ENCODE measurements at places on chromosomes 6 and 20. TPM values are rescaled to one million over a fixed set of nuclear protein-coding genes. Genes with fewer than 3 reads are reported as not detected.

Gene DUSP22
- total RNA-seq: 55.0 TPM

Gene AIF1
- 21.4 TPM for total RNA-seq

Gene CDSN
- total RNA-seq: not detected

GRCh38 chr6:53066077-53066417, 843 bp downstream of the FBXO9 start:
- no peaks in the 10 kb centered on the region for H3K36me3 ChIP-seq
- DNase-seq: peak; percentile 28
- peak overlapping the region; percentile 93 for H3K27ac ChIP-seq
- H3K4me1 ChIP-seq: peaks cover 34% of the 10 kb centered on the region
- no peaks in the 10 kb centered on the region for H3K27me3 ChIP-seq
- peak overlapping the region; percentile 81 for H3K4me3 ChIP-seq

GRCh38 chr6:31396422-31397152, 6.8 kb upstream of the MICA start:
- H3K4me3 ChIP-seq: no peak overlapping the region
- H3K27me3 ChIP-seq: no peaks in the 10 kb centered on the region
- no peak overlapping the region for H3K27ac ChIP-seq

DNA sequence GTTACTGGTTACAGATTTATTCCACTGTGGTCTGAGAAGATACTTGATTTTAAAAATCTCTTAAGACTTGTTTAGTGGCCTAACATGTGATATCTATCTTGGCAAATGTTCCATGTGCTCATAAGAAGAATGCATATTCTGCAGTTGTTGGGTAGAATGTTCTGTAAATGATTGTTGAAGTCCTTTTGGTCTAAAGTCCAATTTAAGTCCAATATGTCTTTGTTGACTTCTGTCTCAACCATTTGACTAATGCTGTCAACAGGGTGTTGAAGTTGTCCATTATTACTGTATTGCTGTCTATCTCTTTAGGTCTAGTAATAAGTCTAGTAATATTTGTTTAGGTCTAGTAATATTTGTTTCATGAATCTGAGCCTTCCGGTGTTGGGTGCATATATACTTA, 387.8 kb upstream of the RUNX2 start:
- no peak for DNase-seq
- H3K4me3 ChIP-seq: no peak overlapping the region
- no peaks in the 10 kb centered on the region for H3K4me1 ChIP-seq
- no peaks in the 10 kb centered on the region for H3K36me3 ChIP-seq

DNA sequence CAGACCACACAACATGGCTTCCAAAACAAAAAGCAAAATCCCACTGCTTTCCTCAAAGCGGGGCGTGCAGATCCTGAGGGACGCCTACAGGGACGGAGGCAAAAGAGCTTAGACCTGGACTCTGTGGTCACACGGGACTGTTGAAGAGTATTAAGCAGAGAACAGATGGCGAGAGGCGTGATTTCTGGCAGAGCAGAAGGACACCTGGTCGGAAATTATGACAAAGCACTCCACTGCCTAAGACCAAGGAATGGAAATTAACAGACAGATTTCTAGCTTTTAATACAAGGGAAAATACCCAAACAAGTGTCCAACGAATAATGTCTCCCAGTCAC, 15.4 kb downstream of the CST7 start:
- H3K27ac ChIP-seq: no peak overlapping the region
- H3K4me1 ChIP-seq: no peaks in the 10 kb centered on the region
- no peaks in the 10 kb centered on the region for H3K27me3 ChIP-seq
- no peak for DNase-seq
- peaks cover 6% of the 10 kb centered on the region for H3K36me3 ChIP-seq

- peaks cover 13% of the 10 kb centered on the region for H3K4me1 ChIP-seq
- H3K27ac ChIP-seq: no peak within 1 kb of the TSS
- H3K4me3 ChIP-seq: no peak within 1 kb of the TSS
- H3K36me3 ChIP-seq: no peaks in the 10 kb centered on the region
These were observed at the start of gene GABRR1 for GRCh38 chr6:89217299-89217910. Gene GABRR1 (minus strand): TSS chr6:89217358. CDS start chr6:89217322, 36 bp downstream.

Gene SLC17A3
- total RNA-seq: not detected

- H3K27ac ChIP-seq: no peak overlapping the region
- no peak overlapping the region for H3K4me3 ChIP-seq
- no peak for DNase-seq
- no peaks in the 10 kb centered on the region for H3K36me3 ChIP-seq
These were observed 151.2 kb upstream of the THBS2 start for GRCh38 chr6:169404828-169405227.

DNA sequence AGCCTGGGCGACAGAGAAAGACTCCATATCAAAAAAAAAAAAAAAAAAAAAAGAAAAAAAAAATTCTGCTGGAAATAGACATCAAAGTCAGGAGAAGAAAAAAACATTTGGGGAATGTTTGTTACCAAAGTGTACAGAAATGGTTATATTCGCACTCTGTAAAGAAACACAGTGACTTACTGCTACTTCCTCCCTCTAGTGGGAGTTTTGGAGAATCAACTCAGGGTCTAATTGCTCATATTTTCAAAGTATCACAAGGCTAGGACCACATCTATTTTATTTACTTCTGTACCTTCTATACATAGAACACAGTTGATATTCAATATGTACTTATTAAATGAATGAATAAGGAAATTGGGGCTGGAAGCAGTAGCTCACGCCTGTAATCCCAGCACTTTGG, 24.4 kb downstream of the ARG1 start:
- no peak overlapping the region for H3K4me3 ChIP-seq
- H3K4me1 ChIP-seq: no peaks in the 10 kb centered on the region
- H3K27ac ChIP-seq: no peak overlapping the region
- no peak for DNase-seq
- peaks cover 71% of the 10 kb centered on the region for H3K36me3 ChIP-seq

Gene GMNN
- 6.9 TPM for total RNA-seq

DNA sequence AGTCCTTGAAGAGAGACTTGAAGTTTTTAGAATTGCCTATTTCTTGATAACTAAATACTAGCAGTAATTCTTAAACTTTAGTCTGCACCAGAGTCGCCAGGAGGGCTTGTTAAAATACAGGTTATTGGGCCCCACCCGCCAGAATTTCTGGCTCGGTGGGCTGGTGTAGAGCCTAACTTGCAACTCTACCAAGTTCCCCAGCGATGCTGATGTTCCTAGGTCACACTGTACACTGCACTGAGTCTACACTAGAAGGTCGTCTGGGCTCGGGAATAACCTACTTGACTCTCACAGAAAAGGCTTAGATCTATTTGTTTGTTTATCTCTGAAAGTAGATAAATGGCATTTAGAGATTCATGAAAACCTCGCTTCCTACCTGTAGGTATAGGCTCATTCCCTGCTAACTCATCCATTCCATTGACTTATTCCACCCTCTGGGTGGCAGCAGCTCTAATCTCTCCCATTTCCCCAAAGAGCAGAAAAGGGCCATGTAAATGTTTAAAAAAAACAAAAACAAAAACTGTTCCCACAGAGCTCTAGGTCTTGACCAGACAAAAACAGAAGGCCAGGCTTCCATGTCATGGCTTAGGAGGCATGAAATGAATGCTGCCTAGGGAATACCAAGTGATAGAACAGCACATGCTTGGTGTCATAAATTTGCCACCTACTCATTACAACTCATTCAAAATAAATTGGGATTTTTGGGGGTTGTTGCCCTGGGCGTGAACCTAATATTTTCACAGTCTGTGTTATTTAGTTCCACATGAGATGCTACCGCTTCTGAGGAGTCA, 292.1 kb downstream of the ADGB start:
- H3K36me3 ChIP-seq: no peaks in the 10 kb centered on the region
- H3K4me1 ChIP-seq: peaks cover 18% of the 10 kb centered on the region
- H3K27ac ChIP-seq: no peak overlapping the region
- H3K4me3 ChIP-seq: no peak overlapping the region
- H3K27me3 ChIP-seq: no peaks in the 10 kb centered on the region

DNA sequence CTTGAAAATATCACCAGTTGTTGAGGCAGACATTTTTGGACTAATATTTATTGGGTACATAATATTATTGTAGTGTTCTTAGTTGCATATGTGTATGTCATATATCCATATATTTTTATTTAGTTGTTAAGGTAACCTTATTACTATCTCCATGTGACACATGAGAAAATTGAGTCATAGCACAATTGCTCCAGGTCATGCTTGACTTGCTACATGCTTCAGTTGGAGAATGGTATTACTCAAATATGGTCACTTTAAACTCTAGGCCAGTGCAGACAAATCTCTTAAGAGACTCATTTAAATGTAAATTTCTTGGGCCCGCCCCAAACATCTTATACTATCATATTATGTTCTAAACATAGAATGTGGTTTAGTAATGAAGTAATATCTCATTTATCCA, 246.1 kb downstream of the RIMS1 start:
- H3K27ac ChIP-seq: no peak overlapping the region
- H3K4me3 ChIP-seq: no peak overlapping the region
- no peaks in the 10 kb centered on the region for H3K4me1 ChIP-seq

GRCh38 chr20:43975096-43975768, 60.6 kb downstream of the TOX2 start:
- H3K36me3 ChIP-seq: no peaks in the 10 kb centered on the region
- peaks cover 5% of the 10 kb centered on the region for H3K27me3 ChIP-seq
- no peaks in the 10 kb centered on the region for H3K4me1 ChIP-seq
- H3K27ac ChIP-seq: no peak overlapping the region

DNA sequence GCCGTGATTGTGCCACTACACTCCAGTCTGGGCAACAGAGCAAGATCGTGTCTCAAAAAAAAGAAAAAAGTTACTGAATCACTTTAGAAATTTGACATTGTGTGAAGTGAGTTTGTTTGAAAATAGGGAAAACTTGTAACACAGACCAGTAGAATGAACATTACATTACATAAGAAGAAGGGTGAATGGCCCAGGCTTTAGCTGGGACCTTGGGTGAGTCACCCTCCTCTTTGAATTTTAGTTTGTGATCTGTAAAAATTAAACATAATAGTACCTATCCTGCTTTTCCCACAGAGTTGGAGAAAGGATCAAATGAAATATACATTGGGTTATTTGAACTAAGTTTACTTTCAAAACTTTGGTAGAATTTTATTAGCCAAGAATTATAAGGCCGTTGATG, 56.3 kb downstream of the KCNS1 start:
- H3K4me1 ChIP-seq: peaks cover 7% of the 10 kb centered on the region
- DNase-seq: no peak
- H3K36me3 ChIP-seq: peaks cover 7% of the 10 kb centered on the region
- no peak overlapping the region for H3K4me3 ChIP-seq
- H3K27me3 ChIP-seq: no peaks in the 10 kb centered on the region

Gene PACRG
- total RNA-seq: 10.4 TPM

GRCh38 chr6:98984121-98984520, 36.4 kb upstream of the FBXL4 start:
- no peaks in the 10 kb centered on the region for H3K27me3 ChIP-seq
- DNase-seq: no peak
- H3K4me3 ChIP-seq: no peak overlapping the region
- H3K27ac ChIP-seq: no peak overlapping the region
- H3K4me1 ChIP-seq: peaks cover 10% of the 10 kb centered on the region

Gene GTSF1L
- total RNA-seq: not detected

DNA sequence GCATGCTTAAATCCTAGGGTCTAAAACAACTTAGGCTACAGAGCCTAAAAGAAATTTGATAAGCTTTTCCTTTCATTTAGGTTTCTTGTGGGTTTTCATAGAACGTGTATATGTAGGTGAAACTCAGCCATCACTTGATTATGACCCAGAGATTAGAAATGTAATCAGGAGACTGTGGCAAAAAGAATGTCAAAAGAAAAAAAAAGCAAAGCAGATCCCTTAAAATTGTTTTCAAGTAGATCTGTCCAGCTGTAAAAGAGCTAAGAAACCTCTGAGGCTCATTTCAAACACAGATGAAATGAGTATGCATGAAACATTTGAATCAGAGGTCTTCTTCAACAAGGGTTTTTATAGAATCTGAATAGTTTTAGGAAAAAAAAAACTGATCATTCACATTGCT, 341.3 kb upstream of the PRDM1 start:
- H3K36me3 ChIP-seq: no peaks in the 10 kb centered on the region
- no peak for DNase-seq
- no peaks in the 10 kb centered on the region for H3K4me1 ChIP-seq
- H3K4me3 ChIP-seq: no peak overlapping the region

DNA sequence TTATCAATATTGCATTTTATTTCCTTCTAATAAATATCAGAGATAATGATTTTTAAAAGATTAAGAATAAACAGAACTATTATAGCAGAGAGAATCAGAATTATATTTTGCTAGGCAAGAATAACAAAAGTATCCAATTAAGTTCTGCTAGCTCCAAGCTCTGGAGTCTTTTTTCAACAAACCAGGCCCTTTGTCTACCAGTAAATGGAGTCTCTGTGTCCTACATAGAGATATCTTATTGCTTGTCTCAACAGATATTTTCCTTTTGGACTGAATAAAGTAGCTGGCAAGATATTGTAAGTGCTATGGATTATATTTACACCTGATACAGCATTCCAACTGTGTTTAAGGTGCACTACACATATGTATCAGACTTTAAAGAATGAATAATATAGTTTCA, 107.1 kb downstream of the DST start:
- H3K4me3 ChIP-seq: no peak overlapping the region
- H3K27ac ChIP-seq: no peak overlapping the region
- peaks cover 60% of the 10 kb centered on the region for H3K4me1 ChIP-seq
- no peak for DNase-seq
- H3K27me3 ChIP-seq: no peaks in the 10 kb centered on the region

Gene TUBB1
- total RNA-seq: 0.30 TPM

DNA sequence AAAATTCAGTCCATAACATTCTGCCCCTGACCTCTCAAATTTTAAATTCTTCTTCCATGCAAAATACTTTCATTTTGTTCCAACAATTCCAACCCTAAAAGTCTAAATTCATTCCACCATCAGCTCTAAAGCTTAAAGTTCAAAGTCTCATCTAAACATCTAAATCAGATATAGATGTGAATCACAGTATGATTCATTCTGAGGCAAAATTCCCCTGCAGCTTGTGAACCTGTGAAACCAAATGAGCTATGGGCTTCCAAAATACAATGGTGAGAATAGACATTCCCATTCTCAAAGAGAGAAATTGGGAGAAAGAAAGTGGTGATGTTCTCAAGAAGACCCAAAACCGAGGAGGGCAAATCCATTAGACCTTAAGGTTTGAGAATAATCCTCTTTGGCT, 309.8 kb downstream of the HIVEP2 start:
- H3K4me3 ChIP-seq: no peak overlapping the region
- H3K27ac ChIP-seq: no peak overlapping the region
- H3K36me3 ChIP-seq: no peaks in the 10 kb centered on the region
- no peaks in the 10 kb centered on the region for H3K27me3 ChIP-seq

GRCh38 chr6:89604653-89605052, 33.9 kb downstream of the LYRM2 start:
- no peak overlapping the region for H3K4me3 ChIP-seq
- H3K4me1 ChIP-seq: no peaks in the 10 kb centered on the region
- no peaks in the 10 kb centered on the region for H3K36me3 ChIP-seq
- no peak overlapping the region for H3K27ac ChIP-seq

- no peaks in the 10 kb centered on the region for H3K36me3 ChIP-seq
- no peak for DNase-seq
- peak overlapping the region; percentile 73 for H3K4me3 ChIP-seq
- no peaks in the 10 kb centered on the region for H3K4me1 ChIP-seq
- peaks cover 4% of the 10 kb centered on the region for H3K27me3 ChIP-seq
- H3K27ac ChIP-seq: peak overlapping the region; percentile 98
These were observed 843 bp upstream of the HEY2 start for GRCh38 chr6:125748406-125749172.
